NT2/D1 (cell line): ENCODE measurements at places on chromosomes 5 and 9.

GRCh38 chr5:38531518-38531917 lies 24.9 kb downstream of the LIFR start:
- no peak for DNase-seq

DNA sequence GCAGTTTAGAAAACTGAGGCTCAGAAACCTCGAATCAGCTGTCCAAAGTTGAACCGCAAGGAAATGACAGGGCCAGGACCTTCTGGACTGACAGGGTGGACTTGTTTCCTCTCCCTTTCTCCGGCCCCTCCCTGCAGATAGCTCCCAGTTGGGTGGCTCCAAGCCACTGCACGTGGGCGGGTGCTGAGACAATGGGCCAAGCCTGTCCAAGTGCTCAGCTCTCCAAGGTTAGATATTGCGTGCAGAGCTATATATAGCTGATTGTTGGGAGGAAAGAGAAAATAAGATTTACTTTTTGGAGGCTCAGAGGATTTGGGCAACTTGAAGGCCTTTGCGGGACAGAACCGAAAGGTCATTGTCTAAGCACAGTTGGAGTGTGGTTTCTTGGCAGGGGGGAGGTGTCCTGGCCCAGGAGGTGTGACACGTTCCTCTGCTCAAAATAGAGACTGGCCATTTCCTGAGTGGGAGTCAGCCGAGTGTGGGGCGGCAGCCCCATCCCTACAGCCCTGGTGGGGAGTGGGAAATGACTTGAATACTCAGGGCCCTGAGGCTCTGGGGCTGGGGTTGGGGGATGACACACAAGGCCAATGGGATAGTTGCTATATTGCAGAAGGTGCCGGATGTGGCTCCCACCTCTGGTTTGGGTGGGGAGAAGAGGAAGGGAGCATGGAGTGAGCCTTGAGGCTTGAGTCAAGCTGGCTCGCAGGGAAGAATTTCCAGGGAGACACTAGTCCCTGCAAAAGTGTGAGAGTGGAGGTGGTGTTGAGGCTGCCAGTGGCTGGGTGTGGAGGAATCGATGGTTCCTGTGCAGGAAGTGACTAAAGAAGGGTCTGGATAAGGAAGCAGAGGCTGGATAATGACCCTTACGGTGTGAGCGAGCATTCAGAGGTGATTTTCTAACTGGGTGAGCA lies 44.4 kb upstream of the SMAD5 start:
- no peak for DNase-seq

DNA sequence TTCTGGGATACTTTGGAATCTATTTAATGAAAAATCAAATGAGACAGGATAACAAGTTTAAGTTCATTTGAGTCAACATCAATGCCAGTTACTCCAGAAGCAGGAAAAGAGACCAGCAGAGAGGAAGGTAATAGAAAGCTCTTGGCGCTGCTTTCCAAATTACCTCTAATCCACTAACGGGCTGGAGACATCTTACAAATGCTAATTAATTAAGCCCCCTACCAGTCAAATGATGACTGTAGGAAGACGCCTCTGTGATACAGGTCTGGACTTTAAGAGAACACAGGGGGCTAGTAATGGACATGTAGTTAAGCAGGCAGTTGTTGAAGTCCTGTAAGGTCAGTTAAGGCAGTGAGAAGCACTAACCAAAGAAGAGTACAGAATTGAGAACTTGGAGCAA lies 65.3 kb upstream of the HTR4 start:
- DNase-seq = no peak

GRCh38 chr5:43137326-43137725 lies 16.6 kb downstream of the ZNF131 start:
- DNase-seq = no peak

GRCh38 chr5:145588113-145588512 lies 247.0 kb downstream of the PRELID2 start:
- DNase-seq = no peak

- no peak for DNase-seq
Observed at GRCh38 chr5:36529142-36529541, 77.3 kb upstream of the SLC1A3 start.

- no peak for DNase-seq
Observed at GRCh38 chr9:112093147-112093869, 81.8 kb downstream of the SUSD1 start.

DNA sequence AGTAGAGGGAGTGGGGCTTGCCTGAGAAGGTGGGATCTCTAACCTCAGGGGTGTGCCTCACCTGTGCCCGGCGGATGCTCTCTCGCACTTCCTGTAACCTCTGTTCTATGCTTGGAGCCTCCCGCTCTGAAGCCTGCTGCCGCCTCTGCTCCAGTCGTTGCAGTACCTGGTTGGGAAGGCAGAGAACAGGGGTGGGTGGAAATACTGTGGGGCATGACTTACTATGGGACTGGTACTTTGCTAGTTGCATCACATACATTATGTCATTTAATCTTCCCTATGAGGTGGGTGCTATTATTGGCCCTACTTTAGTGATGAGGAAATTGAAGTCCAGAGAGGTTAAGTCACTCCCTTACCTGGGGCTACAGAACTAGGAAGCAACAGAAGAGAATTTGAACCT lies 5.2 kb downstream of the FCHSD1 start:
- DNase-seq = no peak

DNA sequence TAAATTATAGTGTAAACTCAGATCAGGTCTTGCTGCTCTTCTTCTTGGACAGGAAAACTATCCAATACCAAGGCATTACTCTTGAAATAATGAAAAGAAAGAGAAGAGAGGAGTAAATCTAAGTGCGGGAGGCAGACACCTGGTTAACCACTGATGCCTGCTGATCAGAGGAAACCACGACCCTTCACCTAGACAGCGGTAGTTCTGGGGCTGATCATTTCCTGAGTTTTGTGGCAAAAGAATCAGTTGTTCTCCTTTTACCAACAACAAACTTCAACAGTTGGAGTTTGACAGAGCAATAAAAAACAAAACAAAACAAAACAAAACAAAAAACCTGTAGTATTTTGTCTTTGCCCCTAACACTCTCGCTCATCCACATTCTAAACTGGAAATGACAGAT lies 3.0 kb downstream of the RLN1 start:
- DNase-seq = no peak

DNA sequence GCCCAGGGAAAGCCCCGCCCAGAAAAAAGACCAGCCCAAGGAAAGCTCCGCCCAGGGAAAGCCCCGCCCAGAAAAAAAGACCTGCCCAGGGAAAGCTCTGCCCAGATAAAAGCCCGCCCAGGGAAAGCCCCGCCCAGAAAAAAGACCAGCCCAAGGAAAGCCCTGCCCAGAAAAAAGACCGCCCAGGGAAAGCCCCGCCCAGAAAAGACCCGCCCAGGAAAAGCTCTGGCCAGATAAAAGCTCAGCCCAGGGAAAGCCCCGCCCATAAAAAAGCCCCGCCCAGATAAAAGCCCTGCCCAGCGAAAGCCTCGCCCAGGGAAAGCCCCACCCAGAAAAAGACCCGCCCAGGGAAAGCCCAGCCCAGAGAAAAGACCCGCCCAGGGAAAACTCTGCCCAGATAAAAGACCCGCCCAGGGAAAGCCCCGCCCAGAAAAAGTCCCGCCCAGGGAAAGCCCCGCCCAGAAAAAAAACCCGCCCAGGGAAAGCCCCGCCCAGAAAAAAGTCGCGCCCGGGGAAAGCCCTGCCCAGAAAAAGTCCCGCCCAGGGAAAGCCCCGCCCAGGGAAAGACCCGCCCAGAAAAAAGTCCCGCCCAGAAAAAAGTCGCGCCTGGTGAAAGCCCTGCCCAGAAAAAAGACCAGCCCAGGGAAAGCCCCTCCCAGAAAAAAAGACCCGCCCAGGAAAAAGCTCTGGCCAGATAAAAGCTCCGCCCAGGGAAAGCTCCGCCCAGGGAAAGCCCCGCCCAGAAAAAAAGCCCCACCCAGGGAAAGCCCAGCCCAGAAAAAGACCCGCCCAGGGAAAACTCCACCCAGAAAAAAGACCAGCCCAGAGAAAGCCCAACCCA lies 11.9 kb downstream of the GRIN1 start:
- peak; percentile 76 for DNase-seq

GRCh38 chr5:88438006-88438405 lies 169.4 kb upstream of the TMEM161B start:
- no peak for DNase-seq

DNA sequence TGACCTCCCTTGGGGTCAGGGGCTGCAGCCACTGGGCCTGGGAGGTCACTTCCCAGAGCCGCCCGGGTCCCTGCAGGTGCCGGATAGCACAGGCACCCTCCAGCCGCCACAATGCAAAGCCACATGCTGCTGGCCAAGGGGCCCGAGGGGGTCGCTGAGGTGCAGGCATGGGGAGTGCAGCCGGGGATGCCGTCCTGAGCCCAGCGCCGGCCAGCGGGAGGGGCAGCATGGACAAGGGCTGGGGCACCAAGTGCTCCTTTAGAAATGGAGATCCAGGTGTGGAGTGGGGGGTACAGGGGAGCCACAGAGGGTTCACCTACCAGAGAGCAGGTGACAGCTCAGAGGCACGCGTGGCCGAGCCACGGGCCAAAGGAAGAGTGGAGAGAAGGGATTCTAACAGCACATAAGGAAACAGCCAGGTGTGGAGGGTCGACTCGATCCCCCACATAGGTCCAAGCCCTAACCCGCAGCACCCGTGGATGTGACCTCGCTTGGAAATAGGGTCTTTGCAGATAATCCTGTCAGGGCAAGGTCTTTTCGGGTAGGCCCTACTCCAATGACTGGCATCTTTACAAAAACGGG lies 24.7 kb downstream of the ZDHHC11B start:
- no peak for DNase-seq

DNA sequence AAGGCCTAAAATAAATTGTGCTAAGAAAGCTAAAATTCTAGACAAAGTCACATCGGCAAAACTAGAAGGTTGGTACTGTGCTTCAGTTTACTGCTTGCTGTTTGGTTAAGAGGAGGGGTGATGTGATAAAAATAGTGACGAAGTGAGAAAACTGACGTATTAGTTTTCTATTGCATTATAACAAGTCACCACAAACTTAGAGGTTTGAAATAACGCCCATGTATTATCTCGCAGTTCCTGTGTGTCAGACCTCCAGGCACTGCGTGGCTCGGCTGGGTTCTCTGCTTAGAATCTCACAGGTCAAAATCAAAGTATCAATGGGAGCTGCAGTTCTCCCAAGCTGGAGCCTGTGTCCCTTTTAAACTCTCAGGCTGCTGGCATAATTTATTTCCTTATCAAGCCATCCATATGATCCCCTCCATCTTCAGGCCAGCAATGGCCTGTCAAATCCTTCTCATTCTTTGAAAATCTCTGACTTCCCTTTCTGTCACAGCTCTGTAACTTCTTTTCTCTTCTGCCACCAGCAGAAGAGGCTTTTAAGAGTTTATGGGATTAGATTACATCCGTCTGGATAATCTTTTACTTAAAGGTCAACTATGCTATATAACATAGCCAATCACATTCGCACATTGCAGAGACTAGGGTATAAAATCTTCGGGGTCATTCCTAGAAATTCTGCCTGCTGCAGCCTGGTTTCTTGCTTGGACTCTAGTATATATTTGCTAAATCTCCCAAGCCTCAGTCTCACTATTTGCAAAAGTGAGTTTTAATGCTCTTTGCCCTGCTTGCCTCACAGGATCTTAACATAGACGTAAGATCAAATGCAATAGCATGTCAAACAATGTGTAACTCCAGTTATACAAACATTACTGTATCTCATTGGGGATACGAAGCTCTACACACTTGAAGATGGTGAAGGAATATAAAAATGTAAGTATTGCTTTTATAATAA lies 104.0 kb upstream of the CDKN2B start:
- DNase-seq = no peak

DNA sequence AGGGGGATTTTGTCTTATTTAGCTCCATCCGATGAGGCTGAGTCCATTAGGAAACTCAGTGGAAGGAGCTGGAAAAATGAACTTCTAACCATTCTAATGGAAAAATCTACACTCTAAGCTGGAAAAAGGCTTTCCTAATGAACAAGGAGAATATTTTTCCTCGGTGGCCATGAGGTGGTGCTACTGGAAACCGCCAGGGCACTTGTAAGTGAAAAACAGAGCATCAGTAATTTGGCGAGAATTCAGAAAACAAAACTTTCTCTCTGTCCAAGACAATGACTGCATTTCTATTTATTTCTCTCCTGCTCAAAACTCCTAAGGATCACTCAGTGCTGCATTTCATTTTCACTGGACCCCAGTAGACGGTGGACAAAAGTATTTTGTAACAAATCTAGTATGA lies 237.6 kb downstream of the TENT4A start:
- no peak for DNase-seq

GRCh38 chr9:126411948-126412284 lies 85.3 kb downstream of the MVB12B start:
- DNase-seq = no peak

DNA sequence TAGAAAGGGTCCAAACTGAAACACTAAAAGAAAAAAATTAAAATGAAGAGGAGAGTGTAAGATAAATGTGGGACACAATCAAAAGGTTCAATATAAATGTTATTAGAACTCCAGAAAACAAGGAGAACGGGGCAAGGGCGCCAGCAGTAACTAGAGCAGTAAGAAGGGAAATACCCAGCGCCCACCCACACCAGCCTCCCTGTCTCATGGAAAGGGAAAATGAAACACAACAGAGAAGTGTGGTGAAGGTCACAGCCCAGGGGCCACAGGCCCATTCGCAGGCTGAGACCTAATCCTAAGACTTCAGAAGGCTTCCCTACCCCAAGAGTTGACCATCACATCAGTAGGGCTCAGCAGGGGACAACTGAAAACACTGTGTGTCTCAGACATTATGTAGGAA lies 45.8 kb upstream of the CLK4 start:
- no peak for DNase-seq

DNA sequence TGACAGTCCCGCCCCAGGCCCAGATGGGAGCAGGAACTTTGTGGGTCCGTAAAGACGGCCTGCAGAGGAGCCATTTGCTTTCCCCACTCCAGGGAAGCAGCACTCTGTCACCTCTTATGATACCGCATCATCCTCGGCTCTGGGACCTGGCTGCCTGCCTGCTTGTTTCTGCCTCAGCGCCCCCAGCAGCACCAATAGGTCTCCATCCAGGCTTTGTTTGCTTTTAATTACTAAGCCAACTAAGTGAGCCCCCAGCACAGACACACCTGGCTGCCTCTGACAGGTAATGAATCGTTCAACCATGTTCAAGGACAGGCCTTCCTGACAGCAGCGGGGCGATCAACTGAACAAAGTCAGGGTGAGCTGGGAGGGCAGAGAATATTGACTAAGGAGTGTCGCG lies 141.4 kb downstream of the C5orf15 start:
- no peak for DNase-seq

DNA sequence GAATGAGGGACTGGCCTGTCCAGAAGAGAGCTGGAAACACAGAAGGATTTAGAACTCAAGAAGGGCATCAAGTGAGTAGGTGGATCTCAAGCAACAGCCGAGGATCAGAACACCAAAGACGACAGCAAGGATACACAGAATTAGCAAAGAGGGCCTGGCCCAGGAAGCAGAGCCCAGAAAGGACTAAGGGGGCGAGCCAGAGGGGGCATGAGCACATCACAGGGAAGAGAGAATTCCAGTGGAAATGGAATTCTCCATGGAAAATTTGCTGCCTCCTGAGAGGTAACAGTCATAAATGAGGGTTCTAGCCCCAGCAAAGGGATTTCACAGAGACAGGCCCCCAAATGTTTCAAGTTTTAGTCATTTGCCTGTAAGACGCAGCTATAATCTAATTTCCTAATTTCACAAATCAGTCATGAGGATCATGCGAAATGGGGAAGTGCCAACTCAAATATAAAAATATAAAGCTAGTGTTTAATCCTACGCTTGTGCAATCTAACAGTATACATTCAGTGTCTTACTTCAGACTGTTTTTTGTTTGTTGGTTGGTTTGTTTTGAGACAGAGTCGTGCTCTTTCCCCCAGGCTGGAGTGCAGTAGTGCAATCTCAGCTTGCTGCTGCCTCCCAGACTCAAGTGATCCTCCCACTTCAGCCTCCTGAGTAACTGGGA lies 46.7 kb downstream of the FNBP1 start:
- no peak for DNase-seq
